Kidney (tissue), 22 donors: ENCODE measurements at places on chromosomes 2 and 18.

- DNase-seq: no peak
These were observed 218.3 kb upstream of the STK17B start for GRCh38 chr2:196389670-196390069.

- DNase-seq: no peak
These were observed 75.8 kb downstream of the SDC1 start for GRCh38 chr2:20148923-20149702.

GRCh38 chr2:196589419-196589818 lies 50.1 kb upstream of the CCDC150 start:
- no peak for DNase-seq

DNA sequence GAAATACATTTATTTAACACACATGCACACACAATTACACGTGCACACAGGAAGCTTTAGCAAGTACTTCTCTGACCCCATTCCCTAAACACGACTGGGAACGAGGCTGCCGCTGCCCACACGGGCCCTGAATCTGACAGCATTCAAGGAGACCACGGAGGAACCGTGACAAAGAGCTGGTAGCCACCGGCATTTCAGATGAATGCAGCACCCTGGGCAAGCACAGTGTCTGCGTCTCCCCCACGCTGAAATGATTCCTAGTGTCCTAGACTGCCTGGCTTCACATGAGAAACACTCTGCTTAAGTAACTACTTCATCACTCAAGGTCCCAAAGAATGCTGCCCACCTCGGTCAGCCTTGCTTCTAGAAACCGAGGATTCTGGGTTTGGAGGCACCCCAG lies 95.0 kb downstream of the HDAC4 start:
- DNase-seq: no peak

DNA sequence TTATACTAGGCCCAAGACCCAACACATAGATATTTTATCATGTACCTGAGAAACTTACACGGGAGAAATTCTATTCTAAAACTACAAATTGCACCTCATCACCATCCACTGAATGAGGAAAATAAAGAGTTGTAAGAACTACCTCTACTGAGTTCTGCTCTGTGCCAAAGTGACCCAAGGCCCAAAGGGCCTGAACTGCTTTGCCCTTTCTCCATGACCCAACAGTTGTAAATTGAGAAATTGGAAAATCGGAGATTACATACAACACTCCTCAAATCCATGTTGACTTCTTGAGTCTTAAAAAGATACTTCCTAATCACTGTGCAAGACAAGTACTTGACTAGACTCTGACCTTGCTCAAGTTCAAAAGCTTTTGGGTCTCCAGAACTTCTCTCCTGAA lies 8.8 kb downstream of the NR4A2 start:
- DNase-seq: no peak
